Activated CD4-positive, alpha-beta T cell treated with anti-CD3 and anti-CD28 coated beads, Interleukin-10, Interleukin-2, amounts not matched to agents 100 ng/mL and 50 ng/mL, durations not matched to agents 16 hours and 8 hours (primary cell): ENCODE measurements at places on chromosomes 7 and 10.

DNA sequence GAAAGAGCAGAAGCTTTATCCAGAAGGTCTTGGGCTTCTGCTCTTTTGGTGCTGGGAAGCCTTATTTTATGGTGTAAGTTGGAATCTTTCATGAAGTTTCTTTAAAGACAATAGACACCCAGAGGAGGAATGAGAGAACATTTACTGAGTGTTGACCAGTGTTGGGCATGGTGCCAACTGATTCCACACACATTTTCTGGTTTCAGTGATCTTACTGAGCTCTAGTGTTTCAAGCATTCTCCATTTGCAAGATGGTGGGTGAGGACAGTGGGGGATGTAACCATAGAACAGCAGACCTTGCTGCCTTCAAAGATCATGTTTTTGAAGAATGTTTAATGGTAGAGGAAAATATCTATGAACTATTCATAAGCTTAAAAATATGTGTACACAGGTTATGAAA, 114.6 kb downstream of the LRMDA start:
- no peak for DNase-seq

DNA sequence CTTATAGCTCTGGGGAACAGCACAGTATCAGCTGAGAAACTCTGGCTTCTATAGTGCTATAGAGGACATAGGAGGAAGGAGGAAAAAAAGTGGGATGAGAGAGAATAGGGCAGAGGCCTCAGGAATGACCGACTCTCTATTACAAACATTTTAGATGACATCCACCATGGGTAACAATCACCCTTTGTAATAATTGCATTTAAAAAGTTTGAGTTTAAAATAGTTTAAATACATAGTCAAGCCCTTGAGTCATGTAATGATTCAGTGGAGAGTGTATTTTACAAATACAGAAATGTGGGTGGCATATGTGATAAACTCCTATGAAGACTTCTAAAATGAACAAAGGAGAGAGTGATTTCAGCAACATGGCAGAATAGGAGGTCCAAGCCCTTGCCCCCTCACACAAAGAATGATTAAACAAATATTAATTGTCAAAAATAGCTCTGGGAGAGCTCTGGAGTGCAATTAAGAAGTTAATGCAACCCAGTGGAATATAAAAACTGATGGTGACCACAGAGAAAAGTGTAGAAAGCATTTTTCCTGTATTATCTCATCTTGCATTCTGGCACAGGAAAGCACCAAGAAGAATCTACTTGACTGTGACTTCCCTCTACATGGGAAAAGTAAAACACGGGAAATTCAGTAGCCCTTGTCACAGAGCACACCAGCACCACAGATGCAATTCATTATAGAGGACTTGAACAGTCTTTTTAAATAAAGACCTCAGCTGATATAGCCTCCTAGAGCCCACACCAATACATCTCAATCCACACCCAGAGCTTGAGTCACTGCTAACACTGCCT, 569.0 kb upstream of the SORCS1 start:
- DNase-seq: no peak

GRCh38 chr10:89646889-89647657, 2.0 kb upstream of the PANK1 start:
- no peak for DNase-seq

- no peak for DNase-seq
Observed at GRCh38 chr7:7980134-7980533, 11.5 kb downstream of the GLCCI1 start.

DNA sequence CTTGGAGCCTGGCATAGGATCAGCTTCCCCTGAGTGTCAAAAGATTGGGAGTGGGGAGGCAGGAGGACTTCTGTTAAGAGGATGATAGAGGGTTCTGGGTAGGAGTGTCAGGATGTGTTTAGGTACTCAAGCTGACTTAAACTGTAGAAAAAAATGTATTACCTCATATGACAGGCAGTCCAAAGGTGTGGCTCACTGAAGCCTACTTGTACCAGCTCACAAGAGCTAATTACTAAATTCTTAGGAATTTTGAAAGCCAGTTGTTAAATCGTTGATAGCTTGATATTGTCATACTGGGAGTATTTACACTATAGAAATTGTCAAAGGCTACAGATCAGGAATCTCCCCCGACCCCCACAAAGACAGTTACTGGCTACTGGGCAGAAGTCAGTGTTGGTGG, 32.1 kb downstream of the FAS start:
- DNase-seq: no peak

GRCh38 chr7:113835367-113835766, 83.4 kb downstream of the PPP1R3A start:
- DNase-seq: no peak

- DNase-seq: peak; percentile 85
Observed at GRCh38 chr10:62681211-62681940, 123.1 kb upstream of the ADO start.

GRCh38 chr10:76554478-76554877, 1083.1 kb downstream of the KCNMA1 start:
- DNase-seq: no peak

GRCh38 chr10:105239311-105240219, 598.5 kb downstream of the SORCS3 start:
- DNase-seq: no peak

- DNase-seq: no peak
Observed at GRCh38 chr7:29622335-29623265, 59.0 kb downstream of the PRR15 start.

GRCh38 chr10:98980353-98980752, 255.3 kb downstream of the HPSE2 start:
- DNase-seq: no peak

GRCh38 chr7:36521911-36522310, 132.2 kb downstream of the ANLN start:
- no peak for DNase-seq

DNA sequence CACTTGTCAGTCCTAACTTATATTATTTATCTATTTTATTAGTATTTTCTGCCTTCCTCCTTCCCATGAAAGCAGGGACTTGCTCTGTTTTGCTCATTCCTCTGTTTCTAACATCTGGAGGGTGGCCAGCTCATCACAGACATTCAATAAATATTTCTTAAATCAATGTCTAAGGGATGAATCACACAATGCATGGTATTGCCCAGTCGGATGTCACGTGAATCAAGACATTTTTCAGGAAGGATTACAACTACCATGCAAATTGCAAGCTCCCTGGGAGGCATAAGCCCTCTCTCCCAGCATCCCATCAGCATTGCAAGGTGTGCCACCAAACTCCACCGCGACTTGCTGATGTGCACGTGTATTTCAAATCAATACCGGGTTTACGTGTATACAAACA, 146.6 kb upstream of the RNF32 start:
- no peak for DNase-seq

GRCh38 chr7:158362001-158362400, 225.6 kb downstream of the PTPRN2 start:
- DNase-seq: no peak

DNA sequence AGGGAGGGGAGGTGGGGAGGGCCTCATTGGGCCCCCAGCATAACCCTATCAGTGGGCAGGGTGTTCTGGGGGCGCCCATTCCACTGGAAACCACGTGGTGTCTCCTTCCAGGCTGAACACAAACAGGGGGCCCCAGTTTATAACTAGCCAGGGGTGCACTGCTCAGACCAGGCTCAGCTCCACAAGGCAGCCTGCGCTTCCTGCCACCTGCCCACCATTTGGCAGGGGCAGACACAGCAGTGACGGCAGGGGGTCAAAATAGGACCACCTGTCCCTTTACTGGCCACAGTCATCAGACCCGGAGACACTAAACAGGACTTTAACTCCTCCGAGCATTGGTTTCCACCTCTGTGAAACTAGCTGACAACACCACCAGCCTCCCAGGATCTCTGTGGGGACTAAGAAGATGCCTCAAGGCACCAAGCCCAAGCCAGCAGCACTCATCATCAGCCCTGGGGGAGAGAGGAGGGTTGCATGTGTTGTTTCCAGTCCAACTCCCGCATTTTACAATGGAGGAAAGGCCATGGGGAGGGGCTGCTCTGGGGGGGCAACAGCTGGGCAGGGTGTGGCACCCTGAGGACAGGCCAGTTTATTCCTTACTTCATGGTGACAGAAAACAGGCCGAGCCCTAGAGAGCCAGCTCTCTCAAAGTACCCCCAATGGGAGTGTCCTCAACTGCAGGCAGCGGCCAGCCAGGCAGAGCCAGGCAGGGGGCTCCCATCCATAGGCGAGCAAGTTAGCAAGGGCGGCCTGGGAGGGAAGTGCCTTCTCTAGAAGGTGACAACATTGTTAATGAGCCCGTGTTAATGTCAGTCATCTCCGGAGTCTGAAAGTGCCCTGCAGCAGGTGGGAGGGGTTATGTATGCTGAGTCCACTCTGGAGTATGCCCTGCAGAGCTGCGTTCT, 127.6 kb downstream of the TNS3 start:
- no peak for DNase-seq

- no peak for DNase-seq
Observed at GRCh38 chr10:123797813-123798212, 93.8 kb downstream of the CPXM2 start.

DNA sequence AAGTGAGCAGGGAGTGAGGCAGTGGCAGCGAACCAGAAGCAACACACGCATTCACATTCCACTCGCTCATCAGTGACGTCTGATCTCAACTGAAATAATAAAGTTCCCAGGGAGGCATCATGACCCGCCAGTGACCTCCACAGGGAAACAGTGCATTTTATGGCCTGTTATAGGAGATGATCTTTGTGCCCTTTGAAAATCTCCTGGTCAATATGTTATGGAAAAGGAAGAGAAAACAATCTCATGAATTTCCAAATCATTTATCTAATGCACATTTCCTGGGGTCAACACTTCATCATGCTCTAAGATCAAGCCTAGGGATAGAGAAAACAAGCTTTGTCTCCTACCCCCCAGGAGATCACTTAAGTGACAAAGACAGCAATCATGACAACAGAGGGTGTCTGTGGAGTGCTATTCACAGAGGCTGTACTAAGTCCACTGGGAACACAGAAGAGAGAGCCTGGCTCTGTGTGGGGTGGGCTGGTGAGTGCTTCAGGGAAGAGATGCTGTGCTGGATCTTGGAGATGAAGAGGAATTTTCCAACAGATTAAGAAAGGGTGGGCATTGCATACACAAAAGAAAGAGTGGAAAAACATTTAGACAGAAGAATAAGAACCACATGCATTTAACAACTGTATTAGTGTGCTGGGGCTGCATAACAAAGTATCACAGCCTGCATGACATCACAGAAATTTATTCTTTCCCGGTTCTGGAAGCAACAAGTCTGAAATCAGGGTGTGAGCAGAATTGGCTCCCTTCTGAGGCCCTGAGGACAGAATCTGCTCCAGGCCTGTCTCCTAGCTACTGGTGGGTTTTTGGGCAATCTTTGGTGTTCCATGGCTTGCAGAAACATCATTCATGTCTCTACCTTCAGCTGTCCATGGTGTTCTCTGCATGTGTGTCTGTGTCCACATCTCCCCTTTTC, 613.9 kb upstream of the IGFBP3 start:
- no peak for DNase-seq

DNA sequence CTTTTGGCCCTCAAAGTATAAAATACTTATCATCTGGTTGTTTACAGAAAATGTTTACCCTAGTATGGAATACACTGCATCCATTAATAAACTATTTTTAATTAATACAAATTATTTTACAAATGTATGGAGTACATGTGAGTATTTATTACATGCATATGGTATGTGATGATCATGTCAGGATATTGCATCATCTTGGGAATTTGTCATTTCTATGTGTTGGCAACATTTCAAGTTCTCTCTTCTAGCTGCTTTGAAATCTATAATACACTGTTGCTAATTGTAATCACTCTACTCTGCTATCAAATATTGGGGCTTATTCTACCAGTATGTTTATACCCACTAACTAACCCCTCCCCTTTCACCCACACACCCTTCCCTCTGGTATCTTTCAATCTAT, 103.9 kb upstream of the THSD7A start:
- DNase-seq: no peak

DNA sequence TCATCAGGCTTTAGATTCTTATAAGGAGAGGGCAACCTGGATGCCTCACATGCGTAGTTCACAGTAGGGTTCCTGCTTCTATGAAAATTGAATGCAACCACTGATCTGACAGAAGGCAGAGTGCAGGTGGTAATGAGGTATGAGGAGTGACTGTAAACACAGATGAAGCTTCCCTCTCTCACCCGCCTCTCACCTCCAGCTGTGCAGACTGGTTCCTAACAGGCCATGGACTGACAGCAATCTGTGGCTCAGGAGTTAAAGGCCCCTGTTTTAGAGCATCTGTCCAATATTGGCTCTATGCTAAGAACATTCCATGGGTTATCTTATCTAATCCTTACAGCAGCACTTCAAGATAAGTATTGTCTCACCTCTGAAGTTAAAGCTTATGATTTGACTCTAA, 213.5 kb upstream of the NRP1 start:
- DNase-seq: no peak

- DNase-seq: no peak
Observed at GRCh38 chr7:14233868-14234369, 244.5 kb upstream of the ETV1 start.

- no peak for DNase-seq
Observed at GRCh38 chr10:114017873-114018272, 25.8 kb upstream of the ADRB1 start.

DNA sequence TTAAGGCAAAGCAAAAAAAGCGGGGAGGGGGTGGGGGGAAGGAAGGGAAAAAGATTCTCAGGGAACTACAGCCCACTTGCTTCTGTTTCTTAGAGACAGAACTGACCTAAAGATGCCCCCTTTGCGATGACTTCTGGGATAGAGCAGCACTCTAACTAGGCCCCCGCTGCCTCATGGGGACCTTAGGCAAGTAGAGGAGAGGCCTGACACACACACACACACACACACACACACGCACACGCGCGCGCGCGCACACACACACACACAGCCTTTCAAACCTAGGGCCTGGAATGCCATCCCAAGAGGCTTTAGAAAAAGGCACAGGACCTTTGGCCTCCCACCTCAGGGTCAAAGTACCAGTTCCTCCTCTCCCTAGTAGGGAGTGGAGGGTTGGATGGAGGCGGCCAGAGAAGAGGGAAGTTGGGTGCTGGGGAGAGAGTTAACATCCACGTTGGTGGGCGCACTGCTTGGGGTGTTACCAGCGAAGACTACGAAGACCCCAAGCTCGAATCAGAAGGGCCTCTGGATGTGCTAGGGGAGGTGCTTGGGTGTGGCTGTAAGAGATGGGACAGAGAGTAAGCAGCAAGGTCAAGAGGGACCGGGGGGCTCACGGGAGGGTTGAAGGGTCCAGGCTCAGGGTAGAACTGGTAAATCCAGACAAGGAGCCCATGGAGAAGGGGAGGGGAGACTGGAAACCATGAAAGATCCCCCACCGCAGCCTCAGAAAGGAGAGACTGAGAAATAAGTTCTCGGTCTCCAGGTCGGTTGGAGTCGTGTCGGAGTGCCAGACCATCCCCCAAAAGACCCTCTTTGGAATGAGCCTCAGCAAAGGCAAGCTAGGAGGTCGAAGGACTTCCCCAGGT, 1.2 kb upstream of the COL1A2 start:
- DNase-seq: no peak

DNA sequence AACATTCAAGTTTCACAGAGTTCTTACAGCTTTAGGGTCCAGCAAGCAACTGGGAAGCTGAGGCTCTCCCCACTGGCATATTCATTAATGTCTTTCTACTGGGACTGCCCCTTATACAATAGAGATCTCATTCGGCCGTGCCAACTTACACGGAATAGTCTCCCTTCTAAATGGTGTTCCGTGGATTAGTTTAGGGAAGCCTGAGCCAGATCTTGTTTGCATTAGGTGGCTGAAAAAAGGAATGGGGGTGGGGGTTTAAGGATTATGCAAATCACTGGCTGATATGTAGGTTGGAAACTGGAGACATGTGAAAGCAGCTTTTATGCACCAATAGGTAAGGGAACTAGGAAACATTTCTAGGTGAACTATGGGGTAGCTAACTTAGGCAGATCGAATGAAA, 218.3 kb downstream of the TRIL start:
- no peak for DNase-seq

- DNase-seq: no peak
Observed at GRCh38 chr7:106729720-106730385, 68.9 kb upstream of the CCDC71L start.

- no peak for DNase-seq
Observed at GRCh38 chr7:17090751-17091150, 207.7 kb upstream of the AHR start.
